LHCN-M2 (cell line): ENCODE measurements at places on chromosomes 13 and 19. TPM values are rescaled to one million over a fixed set of nuclear protein-coding genes. Genes with fewer than 3 reads are reported as not detected.

- DNase-seq, result no peak
These were observed 7.9 kb downstream of the LIPE start for GRCh38 chr19:42419309-42419708.

DNA sequence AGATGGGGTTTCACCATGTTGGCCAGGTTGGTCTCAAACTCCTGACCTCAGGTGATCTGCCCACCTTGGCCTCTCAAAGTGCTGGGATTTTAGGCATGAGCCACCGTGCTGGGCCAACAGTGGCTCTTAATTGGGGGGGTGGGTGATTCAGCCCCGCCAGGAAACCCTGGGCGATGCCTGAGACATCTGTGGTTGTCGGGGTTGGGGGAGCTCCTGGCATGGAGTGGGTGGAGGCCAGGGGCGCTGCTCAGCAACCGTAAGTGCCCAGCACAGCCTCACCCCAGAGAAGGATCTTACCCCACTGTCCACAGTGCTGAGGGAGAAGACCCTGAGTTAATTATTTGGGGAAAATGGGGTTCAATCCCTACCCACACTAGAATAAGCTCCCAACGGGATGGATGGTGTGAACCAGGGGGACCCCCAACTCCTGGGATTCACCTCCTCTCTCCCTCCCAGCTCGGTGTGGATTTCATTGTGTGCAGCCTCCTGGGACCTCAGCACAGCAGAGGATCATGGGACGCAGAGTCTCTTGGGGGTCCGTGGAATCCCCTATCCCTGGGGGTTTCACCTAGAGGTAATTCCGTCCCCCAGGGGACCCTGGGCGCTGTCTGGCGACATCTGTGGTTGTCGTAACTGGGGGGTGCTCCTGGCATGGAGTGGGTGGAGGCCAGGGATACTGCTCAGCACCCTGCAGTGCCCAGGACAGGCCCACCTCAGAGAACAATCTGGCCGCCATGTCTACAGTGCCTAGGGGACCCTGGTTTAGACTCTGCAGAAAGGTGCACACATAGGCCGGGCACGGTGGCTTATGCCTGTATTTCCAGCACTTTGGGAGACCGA is 68.9 kb downstream of the GADD45B start:
- DNase-seq, result no peak

DNA sequence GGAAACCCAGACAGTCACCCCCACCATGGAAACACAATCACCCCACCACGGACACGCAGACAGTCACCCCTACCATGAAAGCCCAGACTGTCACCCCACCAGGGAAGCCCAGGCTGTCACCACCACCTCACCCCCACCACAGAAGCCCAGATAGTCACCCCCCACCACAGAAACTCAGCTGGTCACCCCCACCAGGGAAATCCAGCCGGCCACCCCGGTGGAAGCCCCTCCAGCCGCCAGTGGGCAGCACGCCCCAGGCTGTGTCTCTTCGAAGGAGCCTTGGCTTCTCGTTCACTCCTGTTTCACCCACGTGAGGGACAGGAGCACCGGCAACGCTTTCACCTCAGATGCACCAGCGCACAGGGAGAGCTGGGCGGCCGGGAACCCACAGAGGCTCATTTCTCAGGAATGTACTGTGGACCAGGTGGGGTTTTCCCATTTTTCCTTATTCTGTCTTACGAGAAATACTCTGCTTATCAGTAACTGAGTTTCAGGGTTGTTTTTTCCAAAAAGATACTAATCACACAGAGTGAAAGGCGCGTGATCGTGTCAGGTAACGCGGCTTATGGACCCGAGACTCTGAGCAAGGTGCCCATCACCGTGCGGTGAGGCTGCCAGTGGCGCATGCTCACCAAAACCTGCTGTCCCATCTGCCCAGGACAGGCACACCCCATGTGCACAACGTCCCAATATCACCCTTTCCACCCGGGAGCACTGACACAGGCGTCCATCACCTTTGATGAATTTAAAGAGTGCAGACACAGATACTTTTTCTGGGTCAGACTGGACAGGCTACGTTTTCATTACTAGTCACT is 28.0 kb downstream of the CARS2 start:
- no peak for DNase-seq

- DNase-seq, result no peak
These were observed 3.6 kb downstream of the DMAC2 start for GRCh38 chr19:41435936-41436673.

- no peak for DNase-seq
These were observed 490.8 kb downstream of the RFC3 start for GRCh38 chr13:34308725-34309124.

Gene S1PR5
- total RNA-seq, result not detected in 2 replicates

Gene C19orf33
- 2.1 TPM in 1 of 2 replicates, not detected in the other for total RNA-seq

Gene CTU1
- 13.8 and 13.9 TPM in 2 replicates for total RNA-seq

Gene B3GNT3
- not detected in 2 replicates for total RNA-seq

- no peak for DNase-seq
These were observed 11.4 kb upstream of the FUT5 start for GRCh38 chr19:5881543-5882299.

Gene LILRA6
- not detected in 2 replicates for total RNA-seq

DNA sequence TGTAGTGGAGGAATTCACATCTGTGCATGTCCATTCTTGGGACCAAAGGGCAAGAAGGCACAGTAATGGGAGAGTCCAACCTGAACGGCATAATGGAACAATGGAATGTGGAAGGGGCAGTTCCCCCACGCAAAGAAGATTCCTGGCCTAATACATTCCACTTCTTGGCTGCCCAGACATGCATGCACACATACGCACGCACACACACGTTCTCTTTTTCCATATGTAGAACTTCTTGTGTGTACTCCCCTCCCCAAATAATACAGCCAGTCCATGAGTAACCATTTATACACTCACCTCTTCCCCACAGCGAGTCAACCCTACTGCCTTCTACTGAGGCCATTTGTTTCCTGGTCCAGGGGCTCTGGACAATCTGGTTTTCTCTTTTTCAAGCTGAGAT is 6.0 kb upstream of the STK24 start:
- DNase-seq, result no peak

GRCh38 chr13:55948175-55948574 is 1192.5 kb upstream of the PRR20A start:
- no peak for DNase-seq

GRCh38 chr19:44749292-44749691 is 784 bp downstream of the BCL3 start:
- no peak for DNase-seq

DNA sequence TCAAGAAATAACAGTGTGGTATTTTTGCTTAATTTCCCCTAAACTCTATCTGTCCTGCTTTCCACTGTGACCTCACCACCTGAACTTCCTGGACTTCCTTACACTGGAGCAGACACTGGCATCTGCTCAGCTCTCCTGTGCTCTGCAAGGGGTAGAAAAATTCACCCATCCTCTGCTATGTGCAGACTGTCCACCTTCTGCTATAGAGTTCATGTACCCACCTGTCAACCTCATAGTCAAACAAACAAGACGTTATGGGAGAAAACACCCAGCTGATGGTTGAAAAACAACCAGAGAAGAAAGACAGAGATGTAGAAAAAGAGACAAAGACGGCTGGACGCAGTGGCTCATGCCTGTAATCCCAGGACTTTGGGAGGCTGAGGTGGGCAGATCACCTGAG is 12.2 kb downstream of the LAIR1 start:
- no peak for DNase-seq

DNA sequence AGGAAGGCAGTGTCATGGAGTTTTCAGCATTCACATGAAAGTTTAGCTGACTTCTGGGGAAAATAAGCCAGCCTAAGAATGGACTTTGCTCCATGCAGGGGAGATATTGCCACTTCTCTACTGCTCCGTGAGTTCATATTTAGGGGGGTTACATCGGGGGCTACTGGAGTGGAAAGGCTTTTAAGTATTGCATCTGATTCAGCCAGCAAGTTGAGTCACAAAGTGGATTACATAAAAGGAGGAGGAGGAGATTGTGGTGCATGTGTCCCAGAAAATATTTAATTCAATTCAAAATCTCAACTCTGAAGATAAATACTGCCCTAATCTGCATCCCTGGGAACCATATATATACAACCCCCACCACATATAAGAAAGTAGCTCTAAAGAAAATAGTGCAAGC is 617.2 kb downstream of the DCT start:
- DNase-seq, result peak; percentile 21

- no peak for DNase-seq
These were observed 152.7 kb downstream of the MIPEP start for GRCh38 chr13:23736541-23736940.

DNA sequence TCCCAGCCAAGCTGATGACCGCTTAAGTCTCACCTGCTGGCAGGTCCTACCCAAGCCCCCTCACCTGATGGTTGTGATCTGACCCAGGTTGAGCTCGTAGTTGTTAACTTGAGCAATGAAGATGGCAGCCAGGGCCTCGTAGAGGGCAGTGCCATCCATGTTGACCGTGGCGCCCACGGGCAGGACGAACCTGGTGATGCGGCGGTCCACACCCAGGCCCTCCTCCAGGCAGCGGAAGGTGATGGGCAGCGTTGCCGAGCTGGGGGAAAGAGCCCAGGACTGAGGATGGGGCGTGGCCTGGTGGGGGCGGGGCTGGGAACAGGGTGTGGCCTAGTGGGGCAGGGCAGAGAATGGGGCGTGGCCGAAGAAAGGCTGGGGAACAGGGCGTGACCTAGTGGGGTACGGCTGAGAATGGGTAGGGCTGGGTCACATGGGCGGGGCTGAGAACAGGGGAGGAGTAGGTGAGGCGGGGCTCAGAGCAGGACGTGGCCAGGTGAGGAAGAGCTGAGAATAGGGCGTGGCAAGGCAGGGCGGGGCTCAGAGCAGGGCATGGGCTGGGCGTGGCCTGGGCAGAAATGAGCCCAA is 12.9 kb downstream of the OR7C2 start:
- DNase-seq, result no peak

Gene PLPP2
- not detected in 2 replicates for total RNA-seq

- DNase-seq, result no peak
These were observed 75.9 kb downstream of the ZIC5 start for GRCh38 chr13:99895444-99896368.

- DNase-seq, result no peak
These were observed 34.1 kb downstream of the ELL start for GRCh38 chr19:18487576-18488402.

Gene AP1M2
- not detected in 2 replicates for total RNA-seq

Gene ZNF814
- total RNA-seq, result 4.9 and 6.9 TPM in 2 replicates

Gene OR10H1
- total RNA-seq, result not detected in 2 replicates

DNA sequence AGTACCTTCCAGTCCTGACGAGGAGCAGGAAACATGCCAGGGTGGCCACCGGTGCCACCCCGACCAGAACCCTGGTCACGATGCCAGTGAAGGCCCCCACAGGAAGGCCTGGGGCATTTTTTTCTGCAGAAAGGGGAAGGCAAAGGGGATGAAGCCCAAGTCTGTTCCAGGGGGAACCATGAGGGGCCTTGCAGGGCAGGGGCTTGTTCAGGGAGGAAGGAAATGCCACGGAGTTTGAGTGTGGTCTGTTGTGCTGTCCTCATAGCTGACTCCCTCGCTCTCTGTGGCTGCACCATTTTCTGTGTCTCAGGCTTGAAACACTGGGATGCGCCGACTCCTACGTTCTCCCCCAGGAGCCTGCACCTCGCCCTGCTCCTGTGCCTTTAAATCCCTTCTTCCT is 27.5 kb upstream of the CEACAM1 start:
- no peak for DNase-seq

DNA sequence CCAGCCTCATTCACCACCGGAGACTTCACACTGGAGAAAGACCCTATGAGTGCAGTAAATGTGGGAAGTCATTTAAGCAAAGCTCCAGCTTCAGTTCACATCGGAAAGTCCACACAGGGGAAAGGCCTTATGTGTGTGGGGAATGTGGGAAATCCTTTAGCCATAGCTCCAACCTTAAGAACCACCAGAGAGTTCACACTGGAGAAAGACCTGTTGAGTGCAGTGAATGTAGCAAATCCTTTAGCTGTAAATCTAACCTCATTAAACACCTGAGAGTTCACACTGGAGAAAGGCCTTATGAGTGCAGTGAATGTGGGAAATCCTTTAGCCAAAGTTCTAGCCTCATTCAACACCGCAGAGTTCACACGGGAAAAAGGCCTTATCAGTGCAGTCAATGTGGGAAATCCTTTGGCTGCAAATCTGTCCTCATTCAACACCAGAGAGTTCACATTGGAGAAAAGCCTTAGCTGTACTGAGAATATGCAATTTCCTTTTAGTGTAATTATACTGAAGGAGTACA is 8.8 kb downstream of the ZNF211 start:
- DNase-seq, result no peak
